WERI-Rb-1 (cell line): ENCODE measurements at places on chromosomes 3 and 15.
A peak's percentile ranks its signal among the peaks of the same experiment; 100 is the strongest.

DNA sequence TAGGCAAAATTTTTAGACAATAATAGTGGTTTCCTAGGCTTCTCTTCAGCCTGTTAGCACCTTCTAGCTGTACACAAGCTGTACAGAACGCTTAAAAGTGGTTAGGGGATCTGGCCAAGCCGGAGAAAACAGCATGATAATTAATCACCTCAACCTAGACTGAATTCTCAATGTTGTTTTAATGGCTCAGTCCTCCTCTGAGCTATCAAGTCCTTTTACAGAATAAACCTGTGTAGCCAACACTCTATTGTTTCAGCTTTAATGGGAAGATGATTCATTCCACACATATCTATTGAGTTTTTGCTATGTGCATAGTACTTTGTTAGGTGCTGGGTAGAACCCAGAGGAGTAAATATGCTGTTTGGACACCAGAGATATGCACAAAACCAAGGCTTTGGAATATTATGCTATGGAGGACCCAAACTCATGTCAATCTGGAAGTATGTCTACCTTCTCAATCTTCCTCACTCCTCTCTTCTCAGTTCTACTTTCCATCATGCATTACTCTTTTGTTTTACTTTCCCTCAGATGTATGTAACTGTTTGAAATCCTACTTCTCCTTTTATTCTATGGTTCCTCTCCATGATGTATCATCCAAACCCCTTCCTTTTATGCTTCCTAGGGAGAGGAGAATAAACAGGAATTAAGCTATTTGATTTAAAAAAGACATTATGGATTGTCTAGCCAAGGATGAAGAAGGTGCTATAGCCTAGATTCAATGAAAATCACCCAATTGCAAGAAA is 27.6 kb upstream of the UBE2E2 start:
- DNase-seq, result no peak

- no peak for DNase-seq
Measured at GRCh38 chr15:71596672-71597071, 213.7 kb upstream of the NR2E3 start.

DNA sequence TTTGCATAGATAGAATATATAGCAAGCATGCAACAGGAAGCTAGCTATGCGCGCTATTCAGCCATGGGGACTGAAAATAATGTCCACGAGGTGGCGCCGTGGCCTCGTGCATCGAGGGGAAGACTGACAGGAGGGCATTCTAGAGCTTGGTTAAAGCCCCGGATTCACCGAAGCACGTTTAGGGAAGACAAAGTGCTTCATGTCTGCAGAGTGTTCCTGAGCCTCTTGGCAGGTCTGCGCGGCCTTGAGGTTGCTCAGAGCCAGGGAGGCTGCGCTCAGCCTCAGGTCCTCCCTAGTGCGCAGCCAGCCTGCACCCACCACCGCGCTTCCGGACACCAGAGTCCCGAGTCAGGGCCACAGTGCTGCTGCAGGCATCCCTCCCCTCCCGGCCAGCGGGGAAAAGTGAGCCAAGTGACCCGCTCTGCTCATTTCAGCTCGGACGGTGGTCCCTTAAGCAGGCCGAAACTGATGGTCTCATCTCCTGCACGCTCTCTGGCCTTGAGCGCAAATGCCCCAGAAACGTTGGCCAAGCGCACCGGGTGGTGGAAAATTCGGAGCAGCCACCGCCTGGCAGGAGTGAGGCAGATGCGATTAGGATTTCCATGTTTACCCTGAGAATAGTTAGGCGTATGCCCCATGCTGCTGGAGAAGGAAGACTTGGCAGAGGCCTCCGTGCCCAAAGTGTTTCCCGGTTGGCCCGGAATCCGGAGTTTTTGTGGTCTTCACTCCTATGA is 24.8 kb downstream of the GABRA5 start:
- peak; percentile 88 for DNase-seq

GRCh38 chr3:71724584-71725270 is 475 bp downstream of the EIF4E3 start:
- DNase-seq, result peak; percentile 55

DNA sequence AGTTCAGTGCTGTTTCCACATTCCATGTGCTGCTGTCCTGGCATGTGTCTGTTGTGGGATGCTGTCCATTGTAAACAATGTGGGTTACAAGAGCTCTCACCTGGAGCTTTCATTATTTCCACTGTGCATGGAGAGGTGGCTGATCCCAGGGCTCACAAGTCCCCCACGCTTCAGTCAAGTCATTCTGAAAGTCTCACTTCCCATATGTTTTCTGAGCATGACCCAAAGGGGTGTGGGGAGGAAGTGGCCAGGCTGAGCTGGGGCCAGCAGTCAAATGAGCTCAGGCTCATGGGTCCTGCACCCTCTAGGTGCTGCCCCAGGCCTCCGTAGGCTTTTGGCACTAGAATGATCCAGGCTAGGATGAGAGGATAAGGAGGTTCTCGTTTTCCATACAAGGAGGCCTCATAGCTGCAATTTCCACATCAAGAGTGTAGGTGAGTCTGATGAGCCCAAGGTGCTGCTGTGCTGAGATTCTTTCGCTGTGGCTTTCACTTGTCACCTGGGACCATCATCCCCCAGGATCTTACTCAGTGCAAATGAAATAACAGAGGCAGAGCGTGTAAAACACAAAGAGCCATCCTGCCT is 22.0 kb downstream of the STARD5 start:
- no peak for DNase-seq

DNA sequence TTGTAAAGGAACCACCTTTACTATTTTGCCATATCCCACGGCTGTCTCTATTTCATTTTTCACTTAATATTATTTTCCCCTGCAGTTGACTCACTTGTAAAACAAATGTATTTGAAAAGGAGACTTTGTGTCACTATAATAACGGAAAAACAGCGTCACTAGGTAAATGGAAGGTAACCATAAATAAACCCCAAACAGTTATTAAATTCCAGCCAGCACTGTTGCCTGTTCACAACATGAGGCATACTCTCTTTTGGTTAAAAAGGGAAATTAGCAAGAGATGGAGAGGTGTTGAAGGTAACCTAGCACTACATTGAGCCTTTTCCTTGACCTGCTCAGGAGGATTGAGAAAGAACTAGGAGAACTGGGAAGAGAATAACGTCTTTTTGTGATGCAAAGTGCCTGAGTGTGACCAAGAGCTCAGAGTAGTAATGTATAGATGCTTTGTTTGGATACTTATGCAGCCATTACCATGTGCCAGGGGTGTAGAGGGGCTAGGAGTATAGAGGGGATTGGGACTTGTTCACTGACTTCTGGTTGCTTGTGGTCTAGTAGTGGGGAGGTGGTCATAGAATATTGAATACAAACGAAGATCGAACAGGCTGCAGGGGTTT is 19.6 kb downstream of the FLNB start:
- DNase-seq, result no peak

DNA sequence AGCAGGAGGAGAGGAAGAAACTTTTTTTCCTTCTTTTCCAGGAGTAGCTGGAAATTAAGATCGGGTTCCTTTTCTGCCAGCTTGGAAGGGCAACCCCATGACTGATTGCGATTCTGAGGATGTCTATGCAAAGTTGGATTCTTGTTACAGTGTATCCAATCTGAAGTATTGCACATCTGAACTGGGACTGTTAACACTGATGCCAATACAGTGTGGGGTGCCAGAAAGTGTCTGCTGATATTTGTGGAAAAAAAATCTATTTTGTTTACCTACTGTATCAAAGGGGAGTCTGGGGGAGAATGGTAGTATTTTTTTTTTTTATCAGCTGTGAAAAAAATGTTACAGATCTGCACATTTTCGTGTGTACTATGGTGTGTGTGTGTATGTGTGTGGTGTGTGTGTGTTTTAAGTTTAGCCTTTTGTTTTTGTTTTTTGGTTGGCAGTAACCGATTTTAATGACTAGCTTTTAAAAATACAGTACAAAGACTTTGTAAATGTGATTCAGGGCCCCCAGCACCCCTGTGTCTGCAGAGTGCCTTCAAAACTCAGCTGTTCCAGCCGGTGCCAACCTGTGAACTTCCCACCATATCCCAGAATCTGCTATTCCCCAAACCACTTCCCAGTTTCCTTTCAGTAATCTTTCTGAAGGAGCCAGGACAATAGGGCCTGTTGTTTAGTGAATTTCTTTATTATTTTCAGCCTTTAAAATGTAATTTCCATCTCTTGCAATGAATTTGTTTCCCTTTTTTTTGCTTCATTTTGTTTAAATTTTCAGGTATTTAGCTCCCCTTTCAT is 1.9 kb downstream of the RAP2B start:
- no peak for DNase-seq

DNA sequence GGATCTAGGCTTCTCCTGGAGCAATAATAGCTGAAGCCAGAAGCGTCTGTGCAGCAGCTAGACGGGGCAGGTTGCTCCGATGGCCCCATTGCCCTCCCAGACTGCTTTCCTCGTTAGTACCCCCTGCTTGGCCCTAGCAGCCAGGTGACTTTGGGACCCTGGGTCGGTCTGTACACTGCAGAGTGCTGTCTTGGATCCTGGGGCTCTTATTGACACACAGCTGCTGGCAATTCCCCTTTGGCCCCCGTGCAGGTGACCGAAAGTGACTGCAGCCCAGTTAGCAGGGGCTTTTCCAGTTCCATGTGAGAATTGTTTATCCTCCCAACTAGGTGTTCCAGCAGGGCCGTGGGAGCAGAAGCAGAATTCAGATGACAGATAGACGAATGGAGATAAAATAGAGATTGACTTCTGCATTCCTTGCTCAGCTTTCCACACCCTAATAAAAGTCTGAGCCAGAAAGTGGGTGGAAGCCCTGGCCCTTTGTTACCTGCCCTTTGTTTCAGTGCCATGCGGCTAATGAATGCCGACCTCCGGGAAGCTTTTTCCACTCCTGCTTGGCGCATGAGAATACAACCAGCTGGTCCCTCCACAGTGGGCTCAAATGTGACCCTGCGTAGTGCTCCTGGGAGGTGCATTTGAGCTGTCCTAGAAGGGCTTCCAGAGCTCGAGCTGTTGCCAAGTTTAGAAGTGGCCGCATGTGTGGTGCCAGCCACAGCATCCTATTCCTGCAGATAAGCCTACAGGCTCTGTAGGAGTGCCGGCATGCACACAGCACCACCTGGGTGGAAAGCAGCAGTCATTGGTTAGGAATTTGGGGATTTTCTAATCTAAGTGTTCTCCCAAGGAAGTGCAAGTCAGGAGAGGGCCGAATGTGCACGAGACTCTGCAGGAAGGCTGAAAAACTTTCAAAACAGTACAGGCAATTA is 94.4 kb downstream of the SLCO3A1 start:
- DNase-seq, result no peak

DNA sequence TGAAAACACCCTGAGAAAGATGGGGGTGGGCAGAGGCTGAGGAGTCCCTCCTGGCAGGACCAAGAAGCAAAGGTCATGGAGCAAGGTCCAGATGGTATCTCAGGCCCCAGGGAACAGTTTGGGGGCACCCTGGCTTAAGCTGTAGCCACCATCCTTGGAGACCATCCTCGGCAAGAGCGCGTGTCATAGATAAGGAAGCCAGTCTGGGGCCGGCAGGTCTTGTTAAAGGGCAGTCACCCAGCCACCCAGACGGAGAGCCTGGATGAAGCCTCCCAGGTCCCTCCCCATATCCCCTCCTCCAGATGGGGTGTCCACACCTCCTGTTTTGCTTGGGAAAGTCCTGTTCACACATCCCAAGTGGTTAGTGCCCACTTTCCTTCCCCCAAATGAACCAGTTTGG is 191.1 kb downstream of the KLF13 start:
- no peak for DNase-seq

- no peak for DNase-seq
Measured at GRCh38 chr15:25175033-25175788, 220.4 kb downstream of the SNRPN start.

- DNase-seq, result no peak
Measured at GRCh38 chr3:117865338-117865737, 1155.8 kb downstream of the TUSC7 start.

GRCh38 chr15:35992791-35993190 is 446.8 kb upstream of the DPH6 start:
- DNase-seq, result no peak

- DNase-seq, result no peak
Measured at GRCh38 chr3:31648286-31648968, 115.7 kb downstream of the STT3B start.

DNA sequence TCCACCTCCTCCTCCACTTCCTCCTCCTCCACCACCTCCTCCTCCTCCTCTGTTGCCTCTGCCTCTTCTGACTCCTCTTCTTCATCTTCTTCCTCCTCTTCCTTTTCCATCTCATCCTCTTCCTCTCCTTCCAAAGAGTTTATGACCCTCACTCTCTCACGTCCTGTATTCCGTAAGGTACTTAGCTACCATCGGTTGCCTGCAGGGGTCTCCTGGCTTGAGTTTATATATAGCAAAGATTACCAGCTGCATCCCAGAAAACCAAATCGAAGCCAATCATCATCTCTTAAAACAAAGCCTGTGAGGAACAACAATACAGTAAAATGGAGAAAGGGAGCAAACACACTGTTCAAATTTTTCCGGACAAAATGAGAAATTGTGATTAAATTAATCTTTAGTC is 317.4 kb downstream of the C3orf38 start:
- DNase-seq, result no peak

DNA sequence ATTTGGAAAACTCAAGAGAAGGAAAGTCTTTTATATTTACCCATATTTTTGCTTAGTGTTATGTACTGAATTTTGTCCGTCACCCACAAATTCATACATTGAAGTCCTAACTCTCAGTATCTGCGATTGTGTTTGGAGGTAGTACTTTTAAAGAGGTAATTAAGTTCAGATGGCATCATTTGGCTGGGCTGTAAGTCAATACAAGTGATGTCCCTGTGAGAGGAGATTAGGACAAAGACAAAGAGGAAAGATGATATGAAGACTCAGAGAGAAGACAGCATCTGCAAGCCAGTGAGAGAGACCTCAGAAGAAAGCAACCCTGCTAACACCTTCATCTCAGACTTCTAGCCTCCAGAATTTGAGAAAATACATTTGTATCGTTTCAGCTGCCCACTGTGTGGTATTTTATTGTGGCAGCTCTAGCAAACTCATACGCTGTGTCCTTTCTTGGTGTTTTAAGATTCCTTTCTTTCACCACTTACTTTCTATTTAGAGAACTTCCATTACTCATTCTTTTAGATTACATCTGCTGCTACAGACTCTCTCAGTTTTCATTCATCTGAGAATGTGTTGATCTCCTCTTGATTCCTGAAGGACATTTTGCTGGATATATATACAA is 17.0 kb downstream of the LRCH3 start:
- DNase-seq, result no peak

GRCh38 chr3:107432013-107432515 is 54.8 kb downstream of the CCDC54 start:
- peak; percentile 61 for DNase-seq

DNA sequence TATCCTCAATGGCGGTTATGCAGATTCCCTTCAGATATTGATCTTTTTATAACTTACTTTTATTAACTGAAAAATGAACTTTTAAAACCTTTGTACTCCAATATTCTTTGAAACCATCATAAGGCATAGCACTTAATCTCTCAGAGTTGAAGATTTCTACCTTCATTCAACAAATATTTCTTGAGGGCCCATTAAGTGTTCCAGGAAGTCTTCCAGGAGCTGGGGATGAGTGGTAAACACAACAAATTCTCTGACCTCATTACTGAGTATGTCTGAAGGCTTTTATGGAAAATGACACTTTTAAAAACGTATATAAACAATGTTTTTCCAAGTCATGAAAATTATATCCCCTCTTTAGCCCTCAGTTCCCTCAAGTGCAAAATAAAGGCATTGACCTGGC is 575.3 kb upstream of the IL12A start:
- no peak for DNase-seq

GRCh38 chr3:14771593-14772497 is 46.9 kb upstream of the FGD5 start:
- no peak for DNase-seq

GRCh38 chr3:99498550-99499234 is 139.7 kb upstream of the COL8A1 start:
- no peak for DNase-seq
